ENCODE measurements at places on chromosomes 11 and 22. TPM values are rescaled to one million over a fixed set of nuclear protein-coding genes. Genes with fewer than 3 reads are reported as not detected.
A peak's percentile ranks its signal among the peaks of the same experiment; 100 is the strongest.

DNA sequence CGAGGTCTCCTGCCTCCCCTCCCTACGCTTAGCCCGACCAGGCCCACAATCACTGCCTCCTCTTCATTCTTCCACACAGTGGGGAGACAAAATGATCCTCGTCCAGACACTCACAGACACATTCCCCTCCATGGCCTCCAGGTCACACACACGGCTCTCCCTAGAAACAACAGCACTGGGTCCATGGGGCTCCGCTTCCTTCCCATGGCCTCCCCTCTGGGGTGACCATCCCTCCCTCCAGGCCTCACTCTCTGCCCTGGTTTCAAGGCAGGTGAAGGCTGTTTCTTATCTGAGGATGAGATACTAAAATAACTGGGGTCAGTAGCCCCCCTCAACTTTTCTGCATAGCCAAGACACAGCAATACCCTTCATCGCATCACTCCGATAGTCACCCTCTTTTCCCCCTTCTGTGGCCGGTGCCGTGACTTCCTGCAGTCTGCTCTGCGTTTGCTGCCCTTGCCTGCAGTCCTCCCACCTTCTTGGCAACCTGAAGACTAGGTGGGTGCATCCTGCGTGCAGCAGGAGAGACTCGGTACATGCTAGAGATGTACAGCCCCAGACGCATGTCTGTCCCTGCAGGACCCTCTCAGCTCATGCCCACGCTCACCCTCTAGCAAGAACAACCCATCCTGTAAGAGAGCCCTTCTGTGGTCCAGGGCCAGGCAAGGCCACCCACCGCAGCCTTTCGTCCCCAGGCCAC, 55.8 kb downstream of the CD6 start:
- H3K4me1 ChIP-seq = no peaks in the 10 kb centered on the region
- no peaks in the 10 kb centered on the region for H3K27me3 ChIP-seq
- H3K36me3 ChIP-seq = no peaks in the 10 kb centered on the region
- no peak for DNase-seq
- no peak overlapping the region for H3K27ac ChIP-seq
- H3K4me3 ChIP-seq = no peak overlapping the region

DNA sequence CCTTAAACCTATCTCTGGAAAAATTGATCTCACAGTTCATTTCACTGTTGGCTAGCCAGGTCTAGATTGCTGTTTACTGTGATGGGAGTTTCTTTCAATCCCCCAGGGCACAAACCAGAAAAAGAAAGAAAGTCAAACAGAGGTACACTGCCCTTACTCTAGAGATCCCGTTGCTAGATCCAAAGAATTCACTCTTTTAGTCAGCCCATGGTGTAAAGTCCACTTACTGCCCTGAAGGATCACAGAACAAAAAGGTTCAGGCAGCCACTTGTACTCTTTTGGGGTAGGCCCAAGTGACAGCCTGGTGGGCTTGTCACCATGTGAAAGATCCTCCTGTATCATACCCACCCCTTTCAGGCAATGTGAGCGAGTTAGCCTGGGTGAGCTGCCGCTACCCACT, 162.6 kb upstream of the CCDC179 start:
- H3K4me1 ChIP-seq = no peaks in the 10 kb centered on the region
- no peaks in the 10 kb centered on the region for H3K36me3 ChIP-seq
- H3K4me3 ChIP-seq = no peak overlapping the region
- no peak overlapping the region for H3K27ac ChIP-seq
- no peak for DNase-seq

The PAMR1 gene
- total RNA-seq = 1.8 TPM

The CHST1 gene
- 2.4 TPM for total RNA-seq

DNA sequence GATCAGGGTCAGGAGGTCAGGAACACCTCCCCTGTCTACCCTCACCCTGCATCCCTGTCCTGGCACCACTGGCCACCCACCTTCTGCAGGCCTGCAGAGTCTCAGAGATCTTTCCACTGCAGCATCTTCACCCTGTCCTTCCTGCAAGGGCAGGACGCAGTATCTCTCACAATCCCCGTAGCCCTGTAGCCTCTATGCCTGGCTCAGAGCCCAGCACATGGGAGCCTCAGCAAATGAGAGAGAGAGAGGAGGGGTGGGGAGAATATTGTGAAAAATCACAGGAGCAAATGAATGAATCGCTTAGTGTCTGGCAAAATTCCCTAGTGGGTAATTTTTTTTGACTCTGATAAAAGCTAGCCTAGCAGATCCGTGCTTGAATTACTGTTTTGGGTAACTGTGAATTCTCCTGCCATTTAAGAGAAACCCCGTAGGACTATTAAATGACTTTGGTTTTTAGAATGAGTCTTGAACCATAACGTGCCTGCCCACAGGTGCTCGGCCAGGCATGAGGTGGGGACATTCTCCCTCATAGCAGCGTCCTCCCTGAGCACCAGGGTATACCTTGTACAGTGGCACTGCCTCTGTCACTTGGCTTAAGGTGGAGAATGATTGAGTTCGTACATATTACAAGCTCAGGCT, 91.5 kb downstream of the MORC2 start:
- no peaks in the 10 kb centered on the region for H3K27me3 ChIP-seq
- peaks cover 2% of the 10 kb centered on the region for H3K4me1 ChIP-seq
- no peaks in the 10 kb centered on the region for H3K36me3 ChIP-seq
- H3K4me3 ChIP-seq = no peak overlapping the region
- DNase-seq = peak; percentile 96

The ZBED4 gene
- 10.9 TPM for total RNA-seq

GRCh38 chr22:45328822-45329529, 19.2 kb downstream of the FAM118A start:
- no peaks in the 10 kb centered on the region for H3K27me3 ChIP-seq
- H3K4me1 ChIP-seq = peaks cover 7% of the 10 kb centered on the region
- no peak overlapping the region for H3K27ac ChIP-seq
- H3K4me3 ChIP-seq = no peak overlapping the region

- H3K36me3 ChIP-seq = peaks cover 6% of the 10 kb centered on the region
- no peak for DNase-seq
Measured at GRCh38 chr11:14455648-14456430, 43.8 kb downstream of the COPB1 start.

The SCYL1 gene
- 93.8 TPM for total RNA-seq

The CASP12 gene
- 1.1 TPM for total RNA-seq

The CD3G gene
- 1.5 TPM for total RNA-seq

DNA sequence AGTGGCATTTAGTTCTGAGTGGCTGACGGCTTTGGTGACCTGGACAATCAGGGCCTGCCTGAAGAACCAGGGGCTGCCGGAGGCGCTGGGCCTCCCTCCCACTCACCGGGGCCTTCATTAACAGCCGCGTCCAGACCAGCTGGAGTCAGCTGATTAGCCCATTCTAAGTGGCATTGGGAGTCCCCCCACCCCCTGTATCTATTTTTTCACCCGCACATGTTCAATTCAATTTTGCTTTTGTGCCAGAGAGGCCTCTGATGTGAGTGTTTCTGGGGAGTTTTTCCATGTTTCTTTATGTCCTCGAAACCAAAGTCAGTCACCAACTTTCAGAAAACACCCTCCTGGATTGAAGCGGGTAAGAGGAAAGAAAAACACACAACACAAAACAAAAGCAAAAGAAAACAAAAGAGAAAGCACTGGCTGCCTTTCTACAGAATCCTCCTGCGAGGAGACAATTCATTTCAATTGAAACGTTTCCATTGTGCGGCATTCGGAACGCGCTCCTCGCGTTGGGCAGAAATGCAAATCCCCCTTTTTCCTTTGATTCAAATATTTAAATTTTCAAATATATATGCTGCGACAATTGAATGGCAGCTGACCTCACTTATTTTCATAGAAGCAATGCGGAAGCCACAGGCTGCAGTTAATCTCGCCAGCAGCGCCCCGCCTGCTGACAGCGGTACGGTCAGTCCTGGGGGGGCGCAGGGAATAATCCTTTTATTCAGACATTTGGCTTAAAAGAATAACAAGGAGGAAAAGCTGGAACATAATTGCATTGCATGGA, 17.7 kb downstream of the CDKN1C start:
- no peak overlapping the region for H3K27ac ChIP-seq
- no peak overlapping the region for H3K4me3 ChIP-seq
- DNase-seq = no peak
